ENCODE measurements at places on chromosomes 2 and 18.

DNA sequence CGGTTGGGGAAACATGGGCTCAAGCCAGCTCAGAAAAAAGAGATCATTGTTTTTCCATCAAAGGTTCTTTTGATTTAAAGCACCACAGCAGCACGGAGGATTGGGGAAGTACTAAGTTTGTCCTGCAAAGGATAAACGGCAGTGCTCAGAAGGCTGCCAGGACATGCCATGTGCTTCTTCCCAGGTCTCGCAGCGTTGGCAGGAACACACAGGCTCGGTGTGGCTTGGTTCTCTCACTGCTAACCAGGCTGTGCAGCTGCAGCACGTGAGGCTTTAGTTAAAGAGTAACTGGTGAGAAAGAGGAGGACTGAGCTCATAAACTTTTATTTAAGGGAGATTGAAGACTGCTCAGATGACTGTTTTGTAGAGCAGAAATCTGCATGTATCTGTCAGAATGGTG is 264.3 kb downstream of the TSN start:
- DNase-seq = no peak

DNA sequence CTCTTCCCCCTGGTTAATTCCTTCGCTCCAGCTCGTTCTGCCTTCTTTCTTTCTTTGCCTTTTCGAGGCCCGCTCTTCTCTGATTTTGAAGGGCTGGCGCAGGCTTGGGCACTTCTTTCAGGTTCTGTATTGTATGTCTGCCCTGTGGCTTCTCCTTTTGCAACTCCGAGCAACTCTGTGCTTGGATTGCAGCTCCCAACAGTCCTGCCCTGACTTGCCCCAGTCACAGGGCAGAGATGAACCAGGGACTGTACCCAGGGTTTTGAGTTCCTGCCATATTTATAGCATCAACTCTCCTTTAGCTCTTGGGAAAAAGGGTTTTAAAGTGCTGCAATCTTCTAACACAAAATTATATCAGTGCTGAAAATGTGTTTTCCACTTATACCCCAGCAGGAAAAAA is 31.1 kb upstream of the CD8A start:
- no peak for DNase-seq

- peak; percentile 44 for DNase-seq
Measured at GRCh38 chr2:226796840-226797288, 2.8 kb downstream of the IRS1 start.

DNA sequence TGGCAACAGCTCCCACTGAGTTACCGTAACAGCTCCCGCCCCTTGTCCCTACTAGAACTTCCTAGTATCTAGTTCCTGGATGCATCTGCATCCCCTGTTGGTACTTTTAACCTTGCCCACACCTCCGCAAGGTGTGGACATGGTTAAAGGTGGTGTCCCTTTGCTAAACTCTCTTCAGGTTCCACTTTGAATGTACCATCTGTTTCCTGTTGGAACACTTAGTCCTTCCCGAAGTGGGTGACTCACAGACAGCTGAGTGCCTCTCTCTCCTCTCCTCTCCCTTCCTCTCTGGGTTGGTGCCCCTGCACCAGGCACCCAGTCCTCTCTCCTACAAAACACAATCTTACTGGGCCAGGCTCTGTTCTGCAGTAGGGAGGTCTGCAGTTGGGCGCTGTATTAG is 19.6 kb upstream of the REL start:
- no peak for DNase-seq

GRCh38 chr2:2041256-2041824 is 289.7 kb downstream of the MYT1L start:
- no peak for DNase-seq

DNA sequence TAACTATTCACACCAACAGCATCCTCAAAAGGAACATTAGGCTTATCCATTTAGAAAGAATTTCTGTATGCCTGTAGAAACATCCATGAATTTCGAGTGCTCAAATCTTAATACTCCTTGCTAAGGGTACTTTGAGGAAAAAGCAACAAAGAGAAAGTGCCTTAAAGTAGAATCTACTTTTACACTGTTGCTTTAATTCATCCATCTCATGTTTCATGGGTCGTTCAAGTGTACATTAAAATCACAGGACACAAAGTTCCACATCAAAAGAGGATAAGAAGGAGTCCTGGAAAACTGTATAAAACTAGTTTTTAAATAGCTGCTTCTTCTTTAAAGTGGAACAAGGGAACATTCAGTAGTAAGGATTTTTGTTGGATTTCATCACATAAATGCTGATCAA is 54.5 kb downstream of the LRP1B start:
- DNase-seq = no peak

DNA sequence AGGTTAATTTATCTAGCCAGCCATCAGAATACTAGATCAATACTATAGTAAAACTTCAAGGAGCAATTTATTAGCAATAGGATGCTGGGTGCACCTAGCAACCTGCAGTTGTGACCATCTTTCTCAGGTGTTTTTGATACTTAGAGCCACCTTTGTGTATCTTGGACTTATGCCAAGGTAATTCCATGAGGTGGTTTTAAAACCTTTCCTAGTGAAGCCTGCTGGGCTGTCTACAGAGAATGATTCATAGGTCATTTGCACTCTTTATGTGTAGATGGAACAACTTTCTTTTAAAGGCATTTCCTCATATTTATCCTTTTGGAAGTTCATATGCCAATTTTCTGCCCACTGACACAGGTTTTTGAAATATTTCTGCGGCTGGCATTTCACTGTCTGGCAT is 1030.1 kb upstream of the POU3F3 start:
- DNase-seq = no peak

DNA sequence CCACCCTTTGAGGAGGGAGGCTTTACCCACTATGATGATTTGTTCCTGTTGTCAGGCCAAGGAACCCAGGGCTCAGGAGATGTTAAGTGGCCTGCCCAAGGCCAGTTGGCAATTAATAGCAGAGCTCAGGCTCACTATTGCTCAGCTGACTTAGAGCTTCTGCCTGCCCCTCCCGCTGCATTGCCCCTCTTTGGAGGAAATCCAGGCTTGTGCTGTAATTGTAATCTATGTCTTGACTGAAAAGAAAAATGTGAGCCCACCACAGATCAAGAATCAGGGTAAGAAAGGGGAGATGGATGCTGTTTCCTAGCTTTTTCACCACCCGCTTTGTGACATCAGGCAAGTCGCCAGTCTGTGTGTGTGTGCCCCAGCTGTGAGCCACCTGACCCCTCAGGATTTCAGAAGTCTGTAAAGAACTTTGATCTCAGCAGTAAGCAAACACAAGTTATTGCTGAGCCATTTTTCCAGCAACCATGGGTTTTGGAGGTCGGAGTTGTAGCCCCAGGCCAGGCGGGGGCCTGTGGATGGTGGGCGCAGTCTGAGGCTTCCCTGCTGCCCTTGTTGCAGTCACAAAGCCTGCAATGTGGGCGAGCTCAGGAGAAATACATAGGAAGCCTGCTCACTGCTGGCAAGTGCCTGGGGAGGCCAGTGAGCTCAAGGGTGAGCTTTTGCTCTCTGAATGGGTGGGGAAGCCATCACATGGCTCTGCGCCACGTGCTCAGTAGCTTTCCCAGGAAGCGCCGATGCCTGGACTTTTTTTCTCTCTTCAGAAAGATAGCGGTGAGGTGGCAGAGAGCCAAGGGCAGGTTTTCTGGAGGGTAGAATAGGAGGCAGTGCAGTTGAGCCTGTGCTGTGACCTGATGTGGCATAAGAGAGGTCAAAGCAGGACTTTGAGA is 6.1 kb downstream of the CABLES1 start:
- DNase-seq = peak; percentile 68

Data from eye (tissue), 1 donor.